Cortex of kidney (tissue), 1 donor: ENCODE measurements at places on chromosomes 6 and 20.

GRCh38 chr20:29319725-29320124 is 1937.7 kb upstream of the DEFB115 start:
- DNase-seq: no peak

GRCh38 chr6:163741743-163742363 is 327.3 kb downstream of the QKI start:
- no peak for DNase-seq

DNA sequence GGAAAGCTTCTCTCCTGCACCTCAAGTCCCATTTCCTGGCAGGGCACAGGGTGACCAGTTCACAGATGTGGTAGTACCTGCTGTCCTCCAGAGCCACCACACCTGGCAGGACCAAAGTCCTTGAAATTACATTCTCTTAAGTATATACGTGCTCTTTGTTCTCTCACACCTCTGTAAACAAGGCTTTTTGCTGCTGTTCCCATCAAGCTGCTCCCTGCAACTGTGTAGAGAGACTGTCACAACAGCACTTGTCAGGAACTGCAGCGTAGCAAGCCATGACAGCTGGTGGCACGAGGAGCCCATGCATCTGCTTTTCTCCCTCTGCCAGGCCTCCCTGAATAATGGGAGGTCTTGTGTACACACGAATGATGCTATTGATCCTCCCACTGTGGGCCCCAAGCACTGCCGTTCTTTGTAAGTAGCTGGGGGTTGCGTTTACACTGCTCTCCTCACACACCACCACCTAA is 431.8 kb downstream of the CD83 start:
- DNase-seq: no peak

- no peak for DNase-seq
These were observed 387.8 kb downstream of the ZFAND3 start for GRCh38 chr6:38207375-38207774.

DNA sequence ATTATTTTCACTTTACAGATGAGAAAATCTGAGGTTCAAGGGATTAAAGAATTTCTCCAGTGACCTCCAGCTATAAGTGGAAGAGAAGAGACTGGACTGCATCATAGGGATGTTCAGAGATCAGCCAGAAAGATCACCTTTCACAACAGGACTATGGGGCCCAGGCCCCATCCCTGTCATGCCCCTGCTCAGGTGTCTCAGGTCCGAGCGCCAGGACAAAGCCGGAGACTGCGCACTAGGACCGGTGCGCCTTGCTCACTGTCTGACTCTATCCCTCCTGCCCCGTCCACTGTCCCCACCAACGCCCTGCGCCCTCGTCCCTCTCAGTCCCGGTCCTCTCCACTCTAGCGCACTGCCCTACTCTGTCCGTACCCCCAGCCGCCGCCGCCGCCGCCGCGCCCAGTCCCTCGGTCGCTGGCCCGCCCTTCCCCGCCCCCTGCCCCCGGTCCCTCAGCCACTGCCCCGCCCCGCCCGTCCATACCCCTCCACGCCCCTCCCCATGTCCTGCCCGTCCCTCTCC is 521 bp upstream of the RAD21L1 start:
- DNase-seq: no peak

GRCh38 chr6:12479881-12480280 is 189.7 kb downstream of the EDN1 start:
- DNase-seq: no peak

DNA sequence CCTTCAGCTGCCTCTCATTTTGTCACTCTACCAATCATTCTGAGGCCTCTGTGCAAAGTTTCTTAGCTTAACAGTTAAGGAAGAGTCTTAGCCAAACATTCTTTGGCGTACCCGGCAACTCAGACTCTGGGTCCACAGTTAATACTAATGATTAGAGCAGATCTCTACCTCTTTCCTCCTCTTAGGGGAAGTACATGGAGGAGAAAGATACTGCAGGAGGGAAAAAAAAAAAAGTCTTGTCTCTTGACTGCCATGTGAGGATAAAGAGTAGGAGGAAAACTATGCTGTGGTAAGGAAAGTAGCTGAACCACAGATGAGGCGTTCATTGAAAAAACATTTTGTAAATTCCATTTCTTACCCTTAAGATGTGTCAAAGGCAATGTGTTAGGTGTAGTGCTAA is 44.0 kb upstream of the MARCKS start:
- no peak for DNase-seq

DNA sequence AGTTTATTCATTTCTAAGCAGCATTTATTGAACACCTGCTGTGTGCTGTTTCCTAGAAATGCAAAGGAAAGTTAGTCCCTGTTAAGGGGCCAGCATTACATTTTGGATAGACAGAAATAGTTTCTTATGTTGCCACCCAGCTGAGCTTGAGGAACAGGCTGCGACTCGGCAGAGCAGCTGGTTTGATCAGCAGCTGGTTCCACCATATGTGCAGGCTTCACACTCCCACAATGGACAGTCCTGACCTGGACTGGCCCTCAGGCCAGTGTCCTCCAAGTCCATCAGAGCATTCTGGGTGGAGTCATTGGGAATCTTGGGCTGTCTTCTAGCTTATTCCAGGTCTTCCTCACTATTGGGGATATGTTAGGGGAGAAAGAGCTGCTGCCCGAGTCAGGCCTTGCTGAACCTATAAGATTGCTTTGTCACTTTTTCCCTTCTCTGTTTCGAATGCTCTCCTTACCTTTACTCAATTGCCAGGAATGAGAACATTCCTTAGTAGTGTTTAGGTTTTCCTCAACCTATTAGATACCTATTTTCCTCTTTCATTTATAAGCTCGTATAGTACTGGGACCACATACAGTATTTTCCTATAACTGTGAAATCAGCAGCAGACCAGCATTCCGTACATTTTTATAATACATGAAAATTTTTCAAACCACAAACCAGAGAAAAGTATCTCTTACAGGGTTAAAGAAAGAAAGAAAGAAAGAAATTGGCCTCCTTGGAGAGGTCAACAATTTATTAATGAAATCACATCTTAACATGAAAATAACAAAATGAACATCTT is 203.0 kb downstream of the FARS2 start:
- no peak for DNase-seq

- no peak for DNase-seq
These were observed 398.0 kb downstream of the PLCB1 start for GRCh38 chr20:8530022-8530421.

DNA sequence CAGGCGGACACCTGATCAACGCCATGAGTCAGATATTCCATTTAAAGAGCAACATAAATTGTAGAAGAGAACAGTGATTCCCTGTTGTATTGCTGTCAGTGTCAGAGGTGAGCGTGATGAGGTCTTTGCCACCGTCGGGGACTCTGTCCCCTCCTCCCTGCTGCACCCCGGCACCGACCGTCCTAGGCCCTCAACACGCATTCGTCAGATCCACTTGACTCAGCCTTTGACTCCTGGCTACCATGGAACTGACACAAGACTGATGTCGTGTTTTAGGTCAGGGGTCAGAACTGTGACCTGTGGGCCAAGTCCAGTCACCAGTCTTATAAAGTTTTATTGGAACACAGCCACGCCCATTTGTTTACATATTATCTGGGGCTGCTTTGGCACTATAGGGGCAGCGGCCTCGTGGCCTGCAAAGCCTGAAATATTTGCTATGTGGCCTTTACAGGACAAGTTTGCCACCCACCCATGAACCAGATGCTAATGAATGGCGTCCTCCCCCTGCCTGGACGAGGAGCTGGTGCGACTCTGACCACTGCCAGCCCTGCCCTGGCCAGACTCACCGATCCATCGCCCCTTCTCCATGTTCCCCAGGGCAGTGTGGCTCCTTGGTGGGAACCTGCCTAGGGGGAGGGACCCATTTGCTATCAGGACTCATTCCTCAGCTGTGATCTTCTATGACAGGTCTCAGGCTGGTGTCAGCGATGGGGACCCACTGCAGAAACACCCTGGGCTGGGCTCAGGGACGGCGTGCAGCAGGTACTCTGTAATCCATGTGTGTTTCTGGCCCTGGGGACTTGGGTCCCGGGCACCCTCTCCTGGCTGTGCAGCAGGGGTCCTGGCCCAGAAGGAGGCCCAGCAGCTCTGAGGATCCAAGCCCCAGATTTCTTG is 37.5 kb upstream of the PHACTR3 start:
- no peak for DNase-seq

DNA sequence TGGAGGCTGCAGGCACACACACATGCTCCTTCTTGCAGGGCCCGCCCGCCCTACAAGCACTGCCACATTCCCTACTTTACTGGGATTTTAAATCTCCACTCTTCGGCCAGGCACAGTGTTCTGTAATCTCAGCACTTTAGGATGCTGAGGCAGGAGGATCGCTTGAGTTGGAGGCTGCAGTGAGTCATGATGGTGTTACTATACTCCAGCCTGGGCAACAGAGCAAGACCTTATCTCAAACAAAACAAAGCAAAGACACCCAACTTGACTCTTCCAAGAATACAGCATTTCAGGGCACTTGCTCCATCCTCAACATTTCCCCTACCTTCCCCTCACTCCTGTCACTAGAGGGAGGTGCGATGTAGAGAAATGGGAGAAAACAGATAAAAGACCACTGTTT is 194.0 kb downstream of the MYLK4 start:
- no peak for DNase-seq

GRCh38 chr6:125220712-125221111 is 67.1 kb downstream of the TPD52L1 start:
- DNase-seq: no peak

- no peak for DNase-seq
These were observed 25.8 kb downstream of the SNRNP48 start for GRCh38 chr6:7615611-7616383.

DNA sequence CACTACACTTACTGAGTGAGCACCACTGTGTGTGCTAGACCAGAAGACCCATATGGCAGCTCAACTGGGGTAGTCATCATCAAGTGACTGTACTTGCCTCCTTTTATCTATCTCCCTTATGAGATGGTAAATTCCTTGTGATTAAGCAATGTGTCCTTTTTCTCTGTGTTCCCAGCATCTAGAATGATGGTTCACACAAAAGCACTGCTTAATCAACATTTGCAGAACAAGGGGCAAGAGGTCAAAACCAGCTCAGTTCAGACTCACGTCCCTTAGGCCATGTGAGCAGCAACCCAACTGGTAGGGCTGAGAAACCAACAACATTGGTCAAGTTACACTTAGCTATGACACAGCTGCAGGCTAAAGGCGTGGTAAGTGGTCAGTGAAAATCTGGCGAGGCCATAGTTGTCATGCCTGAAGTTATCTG is 10.0 kb downstream of the TRAM2 start:
- no peak for DNase-seq

DNA sequence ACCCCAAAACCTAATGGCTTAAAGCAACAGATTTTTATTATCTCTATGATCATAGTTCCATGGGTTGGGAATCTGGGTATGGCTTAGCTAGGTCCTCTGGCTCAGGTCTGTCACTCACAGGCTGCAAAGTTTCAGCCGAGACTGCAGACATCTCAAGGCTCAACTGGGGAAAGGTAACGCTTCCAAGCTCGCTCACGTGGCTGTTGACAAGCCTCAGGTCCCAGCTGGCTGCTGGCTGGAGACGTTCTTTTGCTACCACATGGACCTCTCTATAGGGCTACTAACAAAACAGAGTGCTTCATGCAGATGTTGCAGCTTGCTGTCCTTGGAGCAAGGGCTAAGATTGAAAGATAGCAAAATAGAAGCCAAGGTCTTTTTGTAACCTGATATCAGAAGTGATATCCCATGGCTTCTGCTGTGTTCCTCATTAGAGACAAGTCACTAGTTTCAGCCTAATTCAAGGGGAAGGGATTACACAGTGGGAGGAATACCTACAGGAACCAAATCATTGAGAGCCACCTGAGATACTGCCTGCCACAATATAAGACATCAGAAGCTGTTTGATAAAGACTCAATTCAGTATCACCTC is 6.6 kb downstream of the HTR1E start:
- DNase-seq: no peak

DNA sequence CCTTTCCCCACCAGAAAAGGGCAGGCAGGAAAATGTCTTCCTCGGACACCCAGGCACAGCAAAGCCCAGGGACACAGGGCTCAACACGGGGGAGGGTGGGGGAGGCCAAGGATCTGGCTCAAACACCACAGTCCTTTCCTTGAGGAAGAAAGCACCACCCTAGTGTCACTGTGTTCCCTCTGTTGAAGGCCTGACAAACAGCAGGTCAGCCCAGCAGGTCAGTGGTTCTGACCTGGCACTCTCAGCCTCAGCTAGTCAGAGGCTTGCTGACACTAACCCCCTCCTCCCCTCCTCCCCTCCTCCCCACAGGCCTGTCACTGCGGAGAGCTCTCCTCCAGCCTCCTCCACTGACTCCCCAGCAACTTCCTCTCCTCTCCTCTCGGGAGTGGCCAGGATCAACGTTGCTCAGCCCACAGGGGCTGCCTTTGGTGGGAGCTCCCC is 239.6 kb downstream of the LRFN2 start:
- DNase-seq: no peak

DNA sequence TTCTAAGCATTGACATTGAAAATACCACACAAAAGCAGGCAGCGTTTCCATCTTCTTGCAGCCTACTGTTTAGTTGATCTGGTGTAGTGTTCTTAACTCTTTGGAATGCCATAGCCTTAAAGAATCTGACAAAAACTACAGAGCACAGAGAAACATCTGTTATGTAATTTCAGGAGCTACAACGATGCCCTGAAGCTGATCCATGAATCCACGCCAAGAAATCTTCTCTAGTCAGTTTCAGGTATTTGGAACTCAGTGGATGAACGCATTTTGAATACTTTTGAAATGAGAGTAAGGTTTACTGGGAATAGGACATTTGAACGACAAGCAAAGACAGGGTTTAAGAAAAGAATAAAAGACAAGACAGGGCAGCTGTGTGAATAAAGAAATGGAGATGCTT is 17.8 kb downstream of the ALDH8A1 start:
- DNase-seq: no peak

- no peak for DNase-seq
These were observed 58.4 kb downstream of the TRERF1 start for GRCh38 chr6:42393339-42393738.

- no peak for DNase-seq
These were observed 2.1 kb downstream of the GABRR2 start for GRCh38 chr6:89313006-89313405.

GRCh38 chr6:105874835-105875626 is 211.1 kb upstream of the PRDM1 start:
- DNase-seq: no peak

GRCh38 chr6:147184379-147184778 is 19.8 kb upstream of the STXBP5 start:
- no peak for DNase-seq

DNA sequence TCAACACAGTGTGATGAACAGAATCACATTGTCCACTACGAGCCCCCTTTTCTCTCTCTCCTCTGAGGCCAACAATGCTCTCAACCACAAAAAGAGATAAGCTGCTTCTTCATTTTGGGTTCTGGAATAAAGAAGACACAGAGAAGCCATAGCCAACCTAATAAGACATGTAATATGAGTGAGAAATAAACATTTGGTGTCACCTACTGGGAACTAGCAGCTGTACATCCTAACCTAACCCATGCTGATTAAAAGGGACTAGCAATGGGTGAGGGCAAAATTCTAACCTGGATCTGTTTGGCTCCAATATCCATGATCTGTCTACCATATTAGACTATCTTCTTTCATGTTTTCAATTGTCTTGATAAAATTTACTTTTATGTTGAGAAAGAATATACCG is 369.1 kb upstream of the MARCKS start:
- DNase-seq: no peak

GRCh38 chr6:17987447-17987696 is at the start of gene KIF13A:
Gene KIF13A (minus strand): TSS chr6:17987635. CDS start chr6:17987463, 172 bp downstream.
- DNase-seq: no peak
